Stimulated activated CD4-positive, alpha-beta T cell treated with anti-CD3 and anti-CD28 coated beads, Interleukin-12 subunit alpha, Interleukin-12 subunit beta, amount 100 ng/mL, for 4 hours (primary cell): ENCODE measurements at places on chromosomes 5 and 9.

DNA sequence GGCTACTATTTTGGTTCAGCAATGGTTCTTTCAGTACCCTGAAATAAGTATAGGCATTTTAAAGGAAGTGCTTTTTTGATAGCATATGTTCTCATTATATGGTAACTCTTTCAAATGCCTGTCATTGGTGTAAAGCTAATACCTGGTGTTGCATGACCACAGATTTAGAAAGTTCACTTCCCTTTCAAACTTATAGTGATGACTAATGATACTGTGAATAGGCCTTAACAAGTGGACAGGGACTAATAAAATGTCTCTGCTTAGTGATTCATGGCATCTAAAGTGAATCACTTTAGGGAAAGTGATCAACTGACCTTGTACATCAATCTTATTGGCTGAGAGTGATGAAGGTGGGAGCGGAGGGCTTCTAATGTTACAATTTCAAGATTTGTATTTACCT lies 21.6 kb downstream of the MRPL22 start:
- no peak for DNase-seq

DNA sequence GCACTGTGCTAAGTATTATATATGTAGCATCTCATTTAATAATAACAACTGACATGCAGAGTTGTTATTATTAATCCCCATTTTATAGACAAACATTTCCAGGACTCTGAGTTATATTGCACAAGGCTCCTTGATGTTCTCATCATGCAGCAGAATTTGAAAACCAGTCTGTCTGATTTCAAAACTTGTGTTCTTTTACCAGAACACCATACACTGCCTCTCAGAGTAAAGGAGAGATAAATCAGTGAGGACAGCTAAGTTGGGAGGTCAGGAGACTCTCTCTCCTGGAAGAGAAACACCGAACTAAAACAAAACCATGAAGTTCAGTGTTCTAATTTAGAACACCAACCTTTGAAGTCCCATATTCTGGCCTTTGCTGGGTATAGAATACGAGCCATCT lies 92.7 kb upstream of the TNC start:
- no peak for DNase-seq

DNA sequence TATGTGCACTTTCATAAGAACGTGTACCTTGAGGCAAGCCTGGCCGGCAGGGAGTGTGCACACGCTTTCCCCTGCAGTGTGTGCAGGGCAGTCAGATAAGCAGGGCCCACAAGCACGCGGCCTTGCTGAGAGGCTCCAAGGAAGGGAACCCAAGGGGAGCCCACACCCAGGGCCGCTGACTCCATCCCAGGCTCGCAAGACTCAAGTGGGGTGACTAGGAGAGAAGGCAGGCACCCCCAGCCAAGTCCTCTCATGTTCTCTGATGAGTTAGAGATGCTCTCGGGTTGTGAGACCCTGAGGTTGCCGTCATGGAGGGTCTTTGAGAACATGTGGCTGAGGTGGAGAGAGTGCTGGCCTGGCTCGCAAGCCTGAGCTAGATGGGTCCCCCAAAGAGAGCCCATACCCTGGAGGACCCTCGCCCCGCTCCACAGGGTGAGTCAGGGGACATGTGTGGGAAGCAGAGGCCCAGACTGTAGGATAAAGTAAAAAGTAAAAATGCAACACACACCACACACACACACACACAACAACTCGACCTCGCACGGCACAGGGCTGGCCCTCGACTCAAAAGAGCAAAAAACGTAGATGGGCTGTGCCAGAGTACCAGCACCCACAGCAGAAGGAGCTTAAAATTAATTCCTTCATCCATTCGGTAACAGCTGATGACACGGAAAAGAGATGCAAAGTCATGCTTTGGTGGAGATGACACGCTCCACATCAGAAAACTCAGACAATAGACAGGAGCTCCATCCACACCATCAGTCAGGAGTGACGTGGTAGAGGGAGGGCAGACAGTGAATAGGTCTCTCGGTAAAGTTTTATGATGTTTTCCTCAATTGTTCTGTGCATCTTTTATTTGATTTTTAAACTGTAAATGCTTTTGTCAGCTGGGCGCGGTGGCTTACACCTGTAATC lies 54.8 kb upstream of the NKD2 start:
- no peak for DNase-seq

DNA sequence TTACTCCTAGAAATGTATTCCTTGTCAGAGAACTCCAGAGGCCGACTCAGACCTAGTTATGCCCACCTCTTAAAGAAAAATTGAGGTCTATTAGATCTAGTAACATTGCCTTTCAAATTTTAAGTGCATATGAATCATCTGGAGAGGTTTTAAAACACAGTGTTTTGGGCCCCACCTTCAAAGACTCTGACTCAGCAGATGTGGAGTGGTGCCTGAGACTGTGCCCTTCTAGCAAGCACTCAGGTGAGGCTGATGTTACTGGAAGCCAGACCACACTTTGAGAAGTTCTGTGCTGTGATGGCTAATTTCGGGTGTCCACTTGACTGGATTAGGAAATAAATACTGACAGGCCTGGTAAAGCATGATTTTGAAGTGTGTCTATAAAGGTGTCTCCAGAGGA lies 10.6 kb downstream of the FOXB2 start:
- no peak for DNase-seq

DNA sequence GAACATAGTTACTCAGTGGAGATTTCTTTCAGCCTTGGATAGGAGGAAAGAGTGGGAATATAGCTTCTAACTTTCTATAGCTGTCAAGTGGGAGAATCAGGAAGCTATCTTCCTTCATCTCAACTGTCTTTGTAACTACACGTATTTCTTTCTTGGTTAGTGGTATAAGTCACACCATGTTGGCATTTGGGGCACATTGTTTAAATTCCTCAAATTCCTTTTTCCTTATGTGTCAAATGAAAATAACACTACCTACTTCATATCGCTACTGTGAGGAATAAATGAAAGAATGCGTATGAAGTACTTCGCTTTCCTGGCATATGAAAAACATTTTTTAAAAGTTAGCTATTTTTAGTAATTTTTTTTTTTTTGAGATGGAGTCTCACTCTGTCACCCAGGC lies 1082.5 kb upstream of the WWC1 start:
- no peak for DNase-seq

GRCh38 chr9:88658311-88658822 lies 123.4 kb downstream of the NXNL2 start:
- no peak for DNase-seq

DNA sequence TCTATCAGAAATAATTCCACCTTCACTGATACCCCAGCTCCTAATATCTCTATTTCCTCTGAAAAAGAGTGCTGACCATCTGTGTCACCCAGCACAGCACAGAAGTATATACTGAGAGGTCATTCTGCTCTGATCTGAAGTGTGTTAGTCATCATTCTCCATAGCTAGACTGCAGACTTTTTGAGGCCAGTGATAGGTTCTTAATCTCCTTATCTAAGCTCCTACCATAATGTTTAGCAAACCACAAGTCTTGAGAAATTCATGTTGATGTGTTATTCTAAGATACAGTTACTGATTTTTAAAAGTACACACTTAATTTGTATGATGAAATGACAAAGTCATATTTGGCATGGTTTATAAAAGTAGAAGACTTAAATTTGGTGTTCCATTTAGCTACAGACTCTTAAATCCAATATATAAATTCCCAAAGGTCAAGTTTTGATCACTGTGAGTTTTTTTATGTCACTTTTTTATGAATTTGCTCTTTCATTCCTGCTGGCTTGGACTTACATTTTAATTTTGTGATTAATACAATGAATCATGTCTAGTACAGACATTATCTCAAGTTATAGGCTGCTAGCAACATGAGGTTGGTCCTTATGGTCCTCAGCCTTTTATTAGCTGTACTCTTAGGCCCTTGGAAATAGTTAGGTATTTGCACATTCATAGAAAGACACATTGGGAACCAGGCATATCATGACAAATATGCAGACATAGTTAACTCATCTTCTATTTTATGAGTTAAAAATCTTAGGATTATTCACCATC lies 380.8 kb downstream of the EBF1 start:
- DNase-seq = no peak

- no peak for DNase-seq
Observed at GRCh38 chr5:52041842-52042241, 658.6 kb downstream of the ISL1 start.

DNA sequence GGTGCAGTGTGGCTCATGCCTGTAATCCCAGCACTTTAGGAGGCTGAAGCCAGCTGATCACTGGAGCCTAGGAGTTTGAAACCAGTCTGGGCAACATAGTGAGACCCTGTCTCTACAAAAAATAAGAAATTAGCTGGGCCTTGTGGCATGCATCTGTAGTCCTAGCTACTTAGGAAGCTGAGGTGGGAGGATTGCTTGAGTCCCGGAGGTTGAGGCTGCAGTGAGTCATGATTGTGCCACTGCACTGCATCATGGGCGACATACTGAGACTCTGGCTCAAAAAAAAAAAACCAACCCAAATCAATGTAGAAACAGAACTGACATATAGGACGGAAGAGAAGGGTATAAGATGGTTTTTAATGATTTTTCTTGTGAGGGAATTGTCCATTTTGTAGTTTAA lies 27.7 kb downstream of the G3BP1 start:
- DNase-seq = no peak
